Sciatic nerve (tissue), 2 donors: ENCODE measurements at places on chromosomes 6 and 20. TPM values are rescaled to one million over a fixed set of nuclear protein-coding genes. Genes with fewer than 3 reads are reported as not detected.

GRCh38 chr6:144418959-144419545 lies 133.9 kb downstream of the UTRN start:
- no peak for DNase-seq

DNA sequence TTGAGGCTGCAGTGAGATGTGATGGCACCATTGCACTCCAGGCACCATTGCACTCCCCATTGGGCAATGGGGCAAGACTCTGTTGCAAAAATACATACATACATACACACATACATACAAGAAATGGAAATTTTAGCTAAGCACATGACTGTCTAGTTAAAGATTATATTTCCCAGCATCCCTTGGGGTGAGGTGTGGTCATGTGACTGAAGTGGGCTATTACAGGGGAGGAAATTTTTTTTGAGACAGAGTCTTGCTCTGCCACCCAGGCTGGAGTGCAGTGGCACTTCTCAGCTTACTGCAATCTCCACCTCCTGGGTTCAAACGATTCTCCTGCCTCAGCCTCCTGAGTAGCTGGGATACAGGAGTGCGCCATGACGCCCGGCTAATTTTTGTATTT lies 32.0 kb upstream of the HMGA1 start:
- DNase-seq, result no peak

GRCh38 chr6:16700202-16700915 lies 60.9 kb downstream of the ATXN1 start:
- no peak for DNase-seq

TNXB gene
- 423 TPM for total RNA-seq

GRCh38 chr6:89828988-89829471 lies 650 bp upstream of the CASP8AP2 start:
- DNase-seq, result no peak

GRCh38 chr6:166998256-166999144 lies 697 bp upstream of the CEP43 start:
- DNase-seq, result peak; percentile 72

DNA sequence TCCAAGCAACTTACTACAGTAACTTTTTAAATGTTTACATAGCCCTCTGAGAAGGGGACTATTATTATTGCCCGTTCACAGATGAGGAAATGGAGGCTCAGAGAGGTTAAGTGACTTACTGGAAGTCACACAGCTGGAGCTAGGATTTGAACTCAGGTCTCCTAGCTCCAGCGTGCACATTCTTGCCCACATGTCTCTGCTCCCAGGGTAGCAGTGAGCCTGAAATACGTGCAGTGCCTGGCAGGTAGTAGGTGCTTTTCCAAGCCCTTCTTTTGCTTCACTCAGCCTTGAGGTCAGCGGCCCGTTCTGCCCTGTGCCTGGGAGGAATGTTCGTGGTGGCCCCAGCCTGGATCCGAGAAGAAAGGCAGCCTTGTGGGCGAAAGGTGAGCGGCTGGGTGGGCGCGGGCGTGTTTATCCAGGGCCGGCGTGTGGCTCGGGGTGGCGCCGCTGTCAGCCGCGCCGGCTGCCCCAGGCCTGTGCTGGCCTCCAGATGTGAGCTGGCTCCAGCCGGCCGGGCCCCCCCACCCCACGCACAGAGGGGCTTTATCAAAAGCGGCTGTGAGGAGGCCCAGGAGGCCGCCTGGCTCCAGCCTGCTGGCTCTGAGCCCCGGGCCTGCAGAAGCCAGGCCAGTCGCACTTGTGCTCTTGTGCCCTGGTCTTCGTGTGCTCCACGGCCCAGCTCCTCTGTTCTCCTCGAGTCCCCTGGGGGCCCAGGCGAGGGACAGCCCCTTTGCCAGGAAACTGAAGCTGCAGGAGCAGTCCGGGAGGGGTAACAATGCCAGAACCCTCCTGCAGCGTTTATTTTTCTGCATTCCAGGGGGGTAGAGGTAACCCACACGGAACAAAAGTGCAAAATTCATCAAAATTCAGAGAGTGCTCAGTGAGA lies 58.1 kb downstream of the UBE2V1 start:
- peak; percentile 73 for DNase-seq

DNA sequence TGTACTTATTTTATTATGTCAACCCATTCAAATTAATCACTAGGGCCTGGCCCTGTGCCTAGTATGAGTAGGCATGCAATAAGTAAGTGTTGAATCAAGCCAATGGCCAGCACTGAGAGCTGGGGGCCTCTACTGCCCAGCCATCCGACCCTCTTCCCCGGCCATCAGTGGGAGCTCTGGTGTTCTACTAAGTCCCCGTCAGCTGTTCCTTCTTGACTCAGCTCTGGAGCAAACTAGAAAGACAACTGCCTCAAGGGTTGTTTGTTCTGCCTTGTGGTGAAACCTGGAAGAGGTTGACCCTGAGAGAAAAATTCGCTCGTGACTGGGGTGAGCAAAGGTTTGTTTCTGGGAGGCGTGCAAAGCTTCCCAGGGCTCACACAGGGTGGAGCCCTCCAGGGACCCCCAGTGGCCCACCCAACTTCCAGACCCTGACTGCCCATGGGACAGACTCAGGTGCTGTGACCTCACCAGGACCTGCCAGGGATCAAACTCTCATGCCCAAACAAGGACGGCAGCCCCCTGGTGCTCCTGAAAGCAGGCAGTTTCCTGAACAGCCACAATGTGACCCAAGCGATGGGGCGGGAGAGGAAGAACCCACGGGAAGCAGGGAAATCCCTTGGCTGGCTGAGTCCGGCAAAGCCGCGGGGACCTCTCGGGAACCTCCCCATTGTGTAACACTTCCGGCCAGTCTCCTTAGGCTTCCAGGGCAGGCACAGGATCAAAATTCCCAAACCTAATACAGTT lies 50.4 kb downstream of the BANF2 start:
- no peak for DNase-seq

OPRM1 gene
- not detected for total RNA-seq
